ENCODE measurements at places on chromosomes 11 and 22. TPM values are rescaled to one million over a fixed set of nuclear protein-coding genes. Genes with fewer than 3 reads are reported as not detected.

MMP1 gene
- not detected for total RNA-seq

OR52N4 gene
- not detected for total RNA-seq

SEPTIN3 gene
- total RNA-seq = 0.55 TPM

OR51B4 gene
- not detected for total RNA-seq

RCOR2 gene
- total RNA-seq = 0.48 TPM

MICAL2 gene
- total RNA-seq = 158 TPM

TMPRSS4 gene
- total RNA-seq = not detected

WT1 gene
- not detected for total RNA-seq

CASP1 gene
- 26.5 TPM for total RNA-seq

HRAS gene
- total RNA-seq = 79.1 TPM

OR51A2 gene
- not detected for total RNA-seq

CDKN1C gene
- 0.55 TPM for total RNA-seq

ZNF280A gene
- not detected for total RNA-seq

SYT13 gene
- total RNA-seq = not detected

SOX6 gene
- not detected for total RNA-seq

OR52L1 gene
- total RNA-seq = not detected

C11orf68 gene
- 18.2 TPM for total RNA-seq

SLC22A6 gene
- not detected for total RNA-seq

VSIG2 gene
- total RNA-seq = not detected

CEP57 gene
- 67.1 TPM for total RNA-seq

POTEH gene
- not detected for total RNA-seq

ABCG4 gene
- not detected for total RNA-seq

HEPN1 gene
- not detected for total RNA-seq

MUC5AC gene
- not detected for total RNA-seq

RELA gene
- 78.9 TPM for total RNA-seq

MRGPRX3 gene
- total RNA-seq = not detected

SNRPD3 gene
- 208 TPM for total RNA-seq

OR5B21 gene
- 0.40 TPM for total RNA-seq

IFITM10 gene
- total RNA-seq = 0.61 TPM

MYO18B gene
- total RNA-seq = 0.57 TPM

SCN4B gene
- total RNA-seq = 0.29 TPM

ANKK1 gene
- total RNA-seq = 0.13 TPM

OR10A2 gene
- not detected for total RNA-seq

WDR74 gene
- 124 TPM for total RNA-seq

FAM83F gene
- 0.42 TPM for total RNA-seq

PLA2G3 gene
- not detected for total RNA-seq

SLC43A3 gene
- 465 TPM for total RNA-seq

IFITM5 gene
- total RNA-seq = not detected

CSNK2A3 gene
- total RNA-seq = 2.7 TPM

IL18 gene
- not detected for total RNA-seq

CD3E gene
- 500 TPM for total RNA-seq

OR4D11 gene
- not detected for total RNA-seq

MAPK8IP1 gene
- total RNA-seq = 0.91 TPM

Data from activated CD8-positive, alpha-beta memory T cell treated with anti-CD3 and anti-CD28 coated beads for 36 hours (primary cell).